ENCODE measurements at places on chromosomes 2 and 18.

GRCh38 chr2:205763708-205764211 lies 81.5 kb downstream of the NRP2 start:
- peak; percentile 65 for DNase-seq

DNA sequence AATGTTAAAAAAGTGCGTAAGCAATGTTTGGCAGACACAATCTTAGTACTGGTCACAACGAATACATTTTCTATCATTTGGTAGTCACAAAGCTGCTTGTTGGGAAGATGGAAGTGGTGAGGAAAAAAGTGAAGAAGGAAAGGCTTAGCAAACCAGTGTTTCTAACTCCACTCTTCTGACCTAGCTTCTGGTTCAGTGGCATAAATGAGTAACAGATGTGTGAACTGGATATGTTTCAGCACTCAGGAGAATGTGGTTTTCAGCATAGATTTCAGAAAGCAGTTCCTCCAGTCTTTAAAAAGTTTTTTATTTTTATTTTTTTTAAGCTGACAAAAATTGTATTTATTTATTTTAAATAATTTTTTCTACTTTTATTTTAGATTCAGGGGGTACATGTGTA lies 357.1 kb downstream of the CPS1 start:
- no peak for DNase-seq

- DNase-seq, result peak; percentile 18
These were observed 96.5 kb downstream of the CCDC93 start for GRCh38 chr2:117917223-117917917.

DNA sequence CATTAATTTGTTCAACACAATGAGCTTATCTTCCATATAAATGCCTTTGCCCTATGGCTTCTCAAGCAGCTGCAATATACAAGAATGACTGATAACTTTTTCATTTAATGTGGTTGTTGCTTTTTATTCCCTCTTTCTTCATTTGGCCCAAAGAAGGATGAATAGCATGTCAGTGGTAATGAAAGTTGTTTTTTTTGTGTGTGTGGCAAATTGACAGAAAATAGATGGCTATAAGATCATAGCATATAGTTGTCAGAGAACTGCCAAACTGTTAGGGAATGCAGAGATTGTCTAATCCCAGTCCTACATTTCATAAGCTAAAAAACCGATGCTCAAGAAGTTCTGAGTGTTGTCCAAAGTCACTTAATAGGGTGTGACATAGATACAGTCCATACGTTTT lies 244.3 kb downstream of the ACTR3 start:
- no peak for DNase-seq

DNA sequence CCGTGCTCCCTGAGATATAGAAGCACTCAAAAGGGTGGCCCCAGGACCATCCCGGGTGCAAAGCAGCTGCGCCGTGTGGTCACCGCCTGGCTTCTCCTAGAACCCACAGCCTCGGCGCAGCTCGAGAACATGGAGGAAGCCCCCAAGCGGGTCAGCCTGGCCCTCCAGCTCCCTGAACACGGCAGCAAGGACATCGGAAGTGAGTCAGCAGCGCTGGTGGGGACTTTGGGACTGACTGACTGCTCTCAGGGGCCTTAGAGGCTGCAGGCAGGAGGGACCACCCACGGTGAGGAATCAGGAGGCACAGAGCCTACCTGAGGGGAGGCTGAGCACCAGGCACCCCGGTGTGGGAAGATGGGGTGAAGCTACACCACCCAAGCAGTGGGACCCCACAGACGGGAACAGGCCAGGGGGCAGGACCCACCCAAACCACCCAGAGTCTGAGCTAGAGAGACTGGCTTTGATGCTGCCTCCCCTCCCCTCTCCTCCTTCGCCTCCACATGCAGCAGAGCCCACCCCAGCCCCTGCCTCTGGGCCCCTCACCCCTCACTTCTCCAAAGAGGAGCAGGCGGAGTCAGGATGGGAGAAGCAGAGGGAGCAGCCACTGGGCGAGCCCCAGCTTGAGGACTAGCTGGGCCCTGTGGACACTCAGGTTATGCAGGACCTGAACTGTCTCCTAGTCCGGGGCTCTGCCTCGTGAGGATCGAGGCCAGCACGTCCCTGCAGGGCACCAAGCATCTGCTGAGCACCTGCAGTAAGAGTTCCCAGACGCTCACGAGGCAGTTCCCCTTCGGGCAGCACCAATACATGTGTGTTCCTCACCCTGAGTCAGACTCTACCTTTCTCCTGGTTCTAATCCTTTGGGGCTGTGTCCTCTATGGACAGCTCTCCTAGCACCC lies 28.7 kb downstream of the MTERF4 start:
- no peak for DNase-seq

All from hepatic stellate cell (primary cell).